Right ventricle myocardium inferior (tissue), 1 donor: ENCODE measurements at places on chromosomes 16 and 17.

DNA sequence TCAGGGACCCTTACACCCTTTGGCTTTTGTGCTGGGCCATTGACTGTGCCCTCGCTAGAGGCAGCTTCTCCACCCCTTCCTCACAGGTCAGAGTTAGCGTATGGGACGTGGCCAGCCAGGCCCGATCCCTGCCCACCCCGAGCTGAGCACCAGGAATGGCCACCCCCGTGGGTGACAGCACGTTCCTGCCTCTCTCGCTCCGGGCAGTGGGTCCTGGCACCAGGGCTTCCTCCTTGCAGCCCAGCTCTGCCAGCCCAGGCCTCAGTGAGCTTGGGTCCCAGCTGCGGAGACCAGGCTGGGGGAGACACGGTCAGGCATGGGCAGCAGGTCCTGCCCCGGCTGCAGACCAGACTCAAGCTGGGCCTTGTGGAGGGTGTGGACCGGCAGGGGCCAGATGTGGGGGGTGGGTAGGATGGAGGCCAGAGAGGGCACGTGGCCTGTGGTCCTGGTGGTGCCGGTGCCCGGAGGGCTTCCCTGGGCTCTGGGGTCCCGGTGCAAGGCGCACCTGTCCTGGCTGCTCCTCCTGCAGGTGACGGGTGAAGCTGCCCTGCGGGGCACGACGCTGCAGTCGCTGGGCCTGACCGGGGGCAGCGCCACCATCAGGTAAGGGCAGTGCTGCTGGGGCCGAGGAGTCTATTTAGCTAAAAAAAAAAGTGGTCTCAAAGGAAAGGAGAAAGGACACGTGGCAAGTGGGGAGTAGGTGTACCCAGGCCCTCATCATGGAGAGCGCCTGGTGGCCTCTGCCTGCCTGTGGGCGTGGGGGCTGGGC lies 18.2 kb downstream of the ASPSCR1 start:
- DNase-seq, result no peak

GRCh38 chr16:4780235-4780634 lies 7.9 kb downstream of the SEPTIN12 start:
- no peak for DNase-seq

DNA sequence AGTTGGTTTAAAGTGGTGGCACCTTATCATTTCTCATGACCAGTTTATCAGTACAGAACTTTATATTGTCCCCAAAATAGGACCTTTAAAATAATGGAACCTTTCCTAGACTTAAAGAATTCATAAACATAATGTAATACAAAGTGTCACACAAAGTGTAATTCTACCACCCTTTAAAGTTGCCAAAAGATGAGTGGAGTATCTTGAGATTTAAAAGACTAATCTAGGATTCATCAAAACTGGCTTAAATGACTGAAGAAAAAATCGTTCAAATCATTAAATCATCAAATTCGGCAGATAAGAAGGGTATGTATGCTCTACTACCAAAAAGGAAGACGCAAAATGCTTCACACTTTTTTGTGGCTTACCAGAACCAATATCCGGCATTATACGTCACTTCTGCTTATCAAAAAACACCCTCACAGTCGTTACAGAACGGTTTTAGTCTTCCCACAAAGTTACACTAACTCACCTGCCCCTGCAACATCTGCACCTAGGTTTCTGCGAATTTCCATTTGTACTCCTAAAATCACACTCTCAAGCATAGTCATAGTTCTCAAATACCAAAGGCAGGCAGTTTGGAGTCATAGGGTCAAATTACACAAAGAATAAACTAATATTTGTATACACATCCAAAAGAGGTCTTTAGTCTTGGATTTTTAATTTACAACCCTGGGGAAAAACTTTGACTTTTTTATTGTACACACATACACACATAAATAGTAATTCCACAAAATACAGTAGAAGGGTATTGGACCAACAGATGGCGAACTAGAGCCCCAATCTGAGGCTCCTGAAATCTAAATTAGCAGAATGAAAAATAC lies 1.4 kb upstream of the KANSL1 start:
- DNase-seq, result no peak

DNA sequence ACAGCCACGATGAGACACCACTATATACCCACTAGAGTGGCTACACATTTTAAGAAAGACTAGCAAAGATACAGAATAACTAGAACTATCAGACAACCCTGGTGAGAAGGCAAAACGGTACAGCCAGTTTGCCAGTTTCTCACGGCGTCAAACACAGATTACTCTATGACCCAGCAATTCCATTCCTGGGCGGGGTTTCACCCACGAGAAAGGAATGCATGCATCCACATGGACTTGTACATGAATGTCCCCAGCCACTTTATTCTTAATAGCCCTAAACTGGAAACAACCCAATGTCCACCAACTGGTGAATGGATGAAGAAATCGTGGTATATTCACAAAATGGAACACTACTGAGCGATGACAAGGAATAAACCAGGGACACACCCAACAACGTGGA lies 74.5 kb downstream of the MYH10 start:
- DNase-seq, result no peak

DNA sequence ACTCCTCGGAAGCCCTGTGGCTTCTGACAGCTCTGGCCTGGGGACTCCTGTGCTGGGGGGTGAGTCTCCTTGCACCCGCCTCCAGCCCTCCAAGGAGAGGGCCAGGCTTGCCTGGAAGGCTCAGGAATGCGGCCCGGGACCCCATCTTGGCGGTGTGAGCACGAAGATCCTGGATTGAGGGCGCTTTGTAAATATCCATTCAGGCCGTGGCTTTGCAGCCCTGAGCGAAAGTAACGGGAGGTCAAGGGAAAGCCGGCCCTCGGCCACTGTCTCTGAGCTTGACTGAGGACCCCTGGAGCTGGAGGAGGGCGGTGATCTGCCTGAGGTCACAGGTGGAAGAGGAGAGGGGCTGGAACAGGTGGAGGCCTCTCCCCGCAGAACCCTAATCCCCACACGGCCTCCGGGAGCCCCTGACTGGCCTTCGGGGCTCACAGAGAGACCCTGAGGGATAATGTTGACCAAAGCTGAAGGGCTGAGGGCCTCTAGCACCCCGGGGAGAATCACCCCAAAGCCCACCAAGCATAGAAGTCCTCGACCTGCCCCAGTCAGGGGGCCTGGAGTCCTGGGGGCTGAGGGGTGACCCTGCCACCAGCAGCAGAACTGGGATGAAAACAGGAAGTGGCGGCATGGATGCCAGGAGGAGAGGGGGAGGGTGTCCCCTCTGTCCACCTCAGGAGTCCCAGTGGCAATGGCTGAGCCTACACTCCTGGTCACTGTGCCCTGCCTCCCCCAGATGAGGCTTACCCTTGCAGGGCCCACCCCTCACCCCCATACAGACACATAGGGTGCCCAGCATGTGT lies 8.3 kb upstream of the RASD1 start:
- DNase-seq, result peak; percentile 60

DNA sequence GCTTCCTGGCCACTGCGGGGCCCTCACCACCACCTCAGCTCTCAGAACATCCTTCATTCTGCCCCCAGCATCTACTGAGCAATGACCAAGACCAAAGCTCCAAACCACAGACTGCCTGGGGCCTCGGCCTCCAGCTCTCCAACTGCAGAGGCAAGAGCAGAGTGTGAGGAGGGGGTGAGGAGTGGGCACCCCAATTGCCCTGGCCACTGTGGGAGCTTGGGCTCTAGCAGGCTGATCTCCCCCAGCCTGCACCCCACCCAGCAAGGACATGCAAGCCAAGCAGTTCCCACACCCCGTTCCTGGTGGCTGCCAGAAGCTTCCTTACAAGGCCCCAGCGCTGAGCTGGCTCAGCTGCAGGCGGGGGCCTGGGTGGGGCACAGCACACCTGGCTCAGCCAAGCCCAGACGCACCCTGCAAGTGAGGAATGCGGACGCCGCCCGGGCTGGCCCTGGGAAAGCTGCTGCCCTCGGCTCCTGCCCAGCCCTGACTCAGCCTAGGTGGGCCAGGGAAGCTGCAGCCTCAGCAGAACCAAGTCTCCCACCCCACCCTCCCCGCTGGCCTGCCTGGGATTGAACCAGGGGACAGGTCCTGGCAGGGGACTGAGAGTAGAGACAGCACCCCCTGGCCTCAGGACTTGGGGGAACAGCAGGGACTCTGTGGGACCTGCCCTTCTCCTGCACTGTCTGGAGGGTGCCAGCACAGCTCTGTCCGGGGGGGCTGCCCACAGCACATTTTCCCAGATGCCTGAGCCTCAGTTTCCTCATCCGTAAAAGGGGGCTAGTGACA lies 29.7 kb upstream of the KRT17 start:
- DNase-seq, result peak; percentile 53
